AML-193 (cell line): ENCODE measurements at places on chromosomes 5 and 9.

- DNase-seq = no peak
These were observed 2.4 kb downstream of the SURF6 start for GRCh38 chr9:133333566-133333965.

DNA sequence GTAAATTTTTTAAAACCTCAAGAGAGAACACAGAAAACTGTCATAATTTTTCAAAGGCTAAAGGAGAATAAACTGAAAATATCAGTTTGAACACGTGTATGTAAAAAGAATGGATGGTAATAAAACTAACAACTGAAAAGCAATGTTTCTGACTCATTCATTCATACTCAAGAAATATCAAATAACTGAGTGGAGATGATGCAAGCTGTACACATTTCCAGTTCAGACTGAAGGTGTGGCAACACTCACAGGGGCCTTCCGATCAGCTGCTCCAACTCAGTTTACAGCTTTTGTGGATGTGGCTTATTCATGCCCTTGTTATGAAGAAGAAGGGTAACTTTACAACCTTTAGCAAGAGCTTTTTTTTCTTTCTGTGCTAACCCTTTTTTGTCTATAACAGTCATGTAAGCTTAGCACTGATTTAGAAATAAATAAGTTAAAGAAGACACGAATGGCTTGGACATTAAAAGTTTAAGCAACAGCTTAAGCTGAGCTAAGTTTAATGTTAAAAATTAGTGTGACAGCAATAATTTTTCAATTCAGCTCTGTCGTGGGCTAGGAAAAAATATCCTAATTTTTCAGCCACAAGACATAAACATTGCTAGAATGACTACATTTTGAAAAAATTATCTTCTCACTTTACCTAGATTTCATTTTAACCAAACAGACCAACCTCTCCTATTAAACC lies 453.5 kb downstream of the RAB3C start:
- peak; percentile 76 for DNase-seq

DNA sequence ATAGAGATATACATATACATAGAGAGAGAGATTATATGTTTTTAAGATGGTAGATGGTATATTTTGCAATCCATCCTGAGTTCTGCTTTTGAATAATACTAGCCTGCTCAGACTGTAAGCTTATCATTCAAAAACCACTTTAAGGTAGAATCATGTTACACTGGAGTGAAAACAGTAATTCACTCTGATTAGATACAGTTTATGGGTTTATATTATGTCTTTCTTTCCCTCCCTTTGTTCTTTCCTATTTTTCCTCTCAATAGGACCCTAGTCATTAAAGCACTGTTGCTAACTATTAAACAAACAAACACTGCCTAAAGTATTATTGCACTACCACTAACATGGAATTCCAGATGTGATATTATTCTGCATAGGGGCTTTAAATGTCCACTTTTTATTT lies 202.0 kb downstream of the ADAMTSL1 start:
- no peak for DNase-seq

DNA sequence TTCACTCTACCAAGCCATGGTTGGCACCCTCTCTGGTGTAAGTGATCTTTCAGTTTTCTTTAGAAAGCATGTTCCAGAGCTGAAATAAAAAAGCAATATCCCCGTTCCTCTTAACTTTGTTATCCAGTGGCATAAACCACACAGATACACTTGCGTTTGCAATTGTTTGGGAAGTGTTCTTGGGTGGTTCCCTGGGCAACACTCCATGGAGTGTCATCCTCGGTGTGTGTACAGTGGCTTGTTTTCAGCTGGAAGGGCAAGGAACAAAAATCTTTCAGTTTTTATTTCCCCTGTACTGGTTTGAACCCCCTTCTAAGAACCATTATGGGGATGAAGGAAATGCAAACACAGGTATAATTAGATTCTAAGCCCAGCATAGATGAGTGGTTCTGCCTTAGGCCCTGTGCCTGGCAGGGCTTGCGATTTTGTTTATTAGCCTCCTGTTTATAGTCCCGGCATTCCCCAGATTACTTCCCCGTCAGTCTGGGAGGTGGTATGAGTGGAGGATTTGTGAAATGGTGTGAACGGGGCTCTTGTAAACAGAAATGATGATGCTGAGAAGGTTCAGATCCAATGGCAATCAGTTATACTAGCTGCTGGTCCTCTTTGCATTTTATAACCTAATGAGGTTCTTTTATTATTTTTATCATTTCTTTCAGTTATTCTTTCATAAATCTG lies 76.0 kb upstream of the CD180 start:
- no peak for DNase-seq

DNA sequence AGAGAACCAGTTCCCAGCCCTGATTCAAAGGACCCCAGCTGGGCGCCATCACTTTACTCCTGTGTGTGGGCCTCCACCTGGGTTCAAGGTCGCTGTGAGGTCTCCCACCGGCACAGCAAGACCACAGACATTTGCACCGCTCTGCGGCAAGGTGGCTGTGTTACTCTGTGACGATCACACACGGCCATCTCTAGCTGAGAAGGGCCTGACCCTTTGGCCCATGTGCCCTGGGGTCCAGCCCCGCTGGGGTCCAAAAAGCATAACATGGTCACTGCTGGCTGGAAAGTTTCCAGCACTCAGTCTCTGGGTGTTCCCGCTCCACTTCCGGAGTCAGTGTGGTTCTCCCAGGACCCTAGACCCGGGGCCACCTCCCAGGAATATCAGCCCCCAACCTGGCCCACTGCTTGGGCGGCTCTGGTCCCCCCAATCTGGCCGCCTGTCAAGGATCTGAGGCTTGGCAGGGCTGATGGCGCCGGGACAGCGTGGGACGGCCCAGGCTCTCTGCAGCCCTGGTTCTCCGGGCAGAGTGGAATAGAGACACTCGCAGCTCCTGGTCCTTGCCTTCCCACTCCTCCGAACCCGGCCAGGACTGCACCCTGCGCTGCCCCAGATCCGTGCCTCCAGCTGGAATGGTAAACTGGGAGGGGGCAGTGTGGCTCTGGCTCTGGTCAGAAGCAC lies 3.9 kb upstream of the LMX1B start:
- DNase-seq = no peak

DNA sequence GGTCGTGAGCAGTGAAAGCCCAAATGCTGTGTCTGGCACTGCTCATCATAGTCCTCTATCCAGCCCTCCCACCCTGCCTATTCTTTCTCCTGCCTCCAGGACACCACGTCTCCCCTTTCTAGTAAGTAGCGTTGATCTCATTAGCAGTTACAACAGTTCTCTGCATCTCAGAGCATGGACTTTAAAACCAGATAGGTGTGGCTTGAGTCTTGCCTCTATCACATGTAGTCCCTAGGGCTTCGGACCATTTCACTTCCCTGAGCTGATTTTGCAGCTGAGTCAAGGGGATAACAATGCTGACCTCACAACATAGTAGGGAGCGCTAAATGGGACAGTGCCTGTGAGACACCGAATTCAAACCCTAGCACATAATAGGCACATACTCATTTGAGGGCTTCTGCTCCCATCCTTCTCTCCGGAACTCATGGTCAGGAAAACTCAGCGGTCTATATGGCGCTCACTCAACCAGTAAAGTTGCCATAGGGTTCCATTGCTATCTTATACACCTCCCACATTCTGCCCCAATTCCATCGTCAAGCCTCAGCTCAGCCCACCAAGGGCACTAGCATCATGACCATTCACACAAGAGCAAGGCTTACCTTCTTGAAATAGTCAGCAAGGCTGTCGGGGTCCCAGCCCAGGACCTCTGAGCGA lies 515 bp downstream of the LCP2 start:
- peak; percentile 32 for DNase-seq
